ENCODE measurements at places on chromosomes 1 and 21.

GRCh38 chr1:110207831-110208230 is 2.3 kb upstream of the KCNC4 start:
- peak; percentile 44 for DNase-seq

GRCh38 chr1:12629985-12630760 is 12.2 kb upstream of the DHRS3 start:
- no peak for DNase-seq

DNA sequence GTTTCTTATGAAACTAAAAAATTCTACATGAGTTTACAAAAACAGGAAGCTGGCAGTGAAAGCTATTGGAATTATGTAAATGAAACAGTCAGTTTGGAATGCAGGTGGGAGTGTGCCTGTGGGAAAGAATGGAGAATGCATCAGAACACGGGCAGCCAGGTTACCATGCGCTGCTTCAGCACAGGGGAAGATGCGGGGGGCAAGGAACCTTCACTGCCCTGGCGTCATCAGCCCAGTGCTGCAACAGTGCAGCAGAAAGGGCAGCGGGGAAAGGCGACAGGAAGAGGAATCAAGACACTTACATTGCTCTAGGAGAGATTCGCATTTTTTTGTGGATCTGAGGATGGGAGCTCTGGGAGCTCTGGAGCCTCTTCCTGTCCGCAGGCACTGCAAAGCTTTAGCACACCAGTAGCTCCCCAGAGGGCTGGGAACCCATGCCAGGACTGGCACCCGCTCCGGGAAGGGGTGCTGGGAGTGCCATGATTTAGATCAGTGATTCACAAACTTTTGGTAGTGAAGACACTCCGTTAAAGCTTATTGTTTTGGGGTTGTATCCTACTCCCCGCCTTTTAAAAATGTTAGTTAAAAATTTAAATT is 64.1 kb upstream of the WDR26 start:
- peak; percentile 44 for DNase-seq

GRCh38 chr21:29691616-29692491 is 247.9 kb downstream of the GRIK1 start:
- no peak for DNase-seq

DNA sequence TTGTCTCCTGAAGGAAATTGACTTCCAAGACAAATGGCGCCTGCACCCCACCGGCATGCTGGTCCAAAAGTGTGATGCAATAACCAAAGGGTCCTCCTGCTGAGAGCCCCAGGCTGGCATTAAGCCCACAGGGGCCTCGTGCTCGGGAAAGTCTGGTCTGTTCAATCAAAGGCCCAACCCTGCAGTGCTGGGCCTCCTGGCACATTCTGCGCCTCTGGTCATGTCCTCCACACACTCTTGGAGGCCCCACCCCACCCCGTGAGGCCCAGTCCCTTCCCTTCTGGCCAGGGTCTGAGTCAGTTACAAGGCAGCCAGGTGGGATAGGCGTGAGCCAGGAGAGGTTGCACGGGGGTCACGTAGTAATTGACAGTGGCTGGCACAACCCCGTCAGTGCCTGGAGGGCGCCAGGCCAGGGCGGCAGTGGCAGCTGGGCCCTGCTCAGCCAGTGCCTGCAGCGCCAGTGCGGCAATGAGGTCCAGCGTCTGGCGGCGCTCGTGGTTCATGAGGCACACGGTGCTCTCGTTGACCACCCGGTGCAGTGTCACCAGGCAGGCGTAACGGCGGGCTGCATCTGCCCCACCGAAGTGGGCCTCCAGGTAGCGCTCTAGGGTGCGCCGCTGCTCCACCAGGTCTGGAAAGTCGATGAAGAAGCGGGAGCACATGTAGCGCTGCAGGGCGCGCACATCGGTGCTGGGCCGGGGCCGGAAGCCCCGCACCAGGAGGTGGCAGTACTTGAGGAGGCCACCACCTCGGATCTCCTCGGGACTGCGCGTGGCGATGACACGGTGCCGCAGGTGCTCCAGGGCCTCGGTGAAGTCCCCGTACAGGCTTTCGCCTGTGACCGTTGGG is 6.8 kb downstream of the TENT5B start:
- DNase-seq = no peak

DNA sequence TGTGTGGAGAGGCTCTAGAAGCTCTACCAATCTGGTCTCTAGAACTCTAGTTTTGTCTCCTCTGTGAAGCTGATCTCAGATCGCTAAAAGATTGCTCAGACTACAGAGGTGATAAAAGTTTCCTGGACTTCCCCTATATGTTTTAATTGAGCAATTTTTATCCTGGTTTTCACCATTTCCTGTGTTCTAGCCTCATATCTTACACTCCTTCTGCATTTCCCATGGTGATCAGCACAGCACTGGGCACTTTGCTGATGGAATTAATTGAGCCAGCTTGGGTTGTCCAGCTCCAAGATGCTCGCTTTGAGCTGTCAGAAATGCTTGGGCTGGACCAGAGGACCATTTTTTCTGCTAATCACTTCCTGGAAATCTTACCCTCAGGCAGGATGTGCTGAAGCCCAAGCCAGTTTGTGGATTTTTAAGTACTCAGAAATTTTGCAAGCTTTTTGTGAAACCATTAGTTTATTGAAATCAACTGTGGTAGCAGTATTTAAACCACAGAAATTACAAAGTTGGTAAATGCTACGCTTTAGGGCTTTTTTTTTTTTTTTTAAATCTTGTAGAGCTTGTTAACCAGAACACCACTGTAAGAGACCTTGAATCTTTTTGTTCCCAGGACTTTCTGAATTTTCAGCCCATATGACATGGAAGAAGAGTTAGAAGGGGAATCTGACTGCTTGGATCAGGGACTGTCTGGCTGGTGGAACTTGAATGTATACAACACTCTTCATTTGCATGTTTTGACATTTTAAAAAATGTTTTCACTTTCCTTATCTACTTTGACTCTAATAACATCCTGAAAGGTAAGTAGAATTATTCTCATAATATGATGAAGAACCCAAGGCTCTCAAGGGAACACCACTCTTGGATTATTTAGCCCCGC is 28.4 kb downstream of the CD48 start:
- DNase-seq = no peak

DNA sequence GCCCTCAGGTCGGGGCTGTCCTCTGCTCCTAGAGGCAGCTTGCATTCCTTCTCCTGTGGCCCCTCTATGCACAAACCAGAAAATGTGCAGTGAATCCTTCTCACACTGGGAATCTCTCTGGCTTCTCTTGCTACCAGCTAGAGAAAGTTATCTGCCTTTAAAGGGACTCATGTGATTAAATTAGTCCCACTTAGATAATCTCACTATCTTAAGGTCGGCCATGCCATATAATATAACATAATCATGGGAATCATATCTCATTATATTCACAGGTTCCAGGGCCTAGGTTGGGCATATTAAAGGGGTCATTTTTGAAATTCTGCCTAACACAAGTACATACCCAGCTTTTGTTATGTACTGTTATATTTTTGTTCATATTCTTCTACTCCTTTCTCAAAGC is 31.4 kb downstream of the PTGFR start:
- DNase-seq = no peak

DNA sequence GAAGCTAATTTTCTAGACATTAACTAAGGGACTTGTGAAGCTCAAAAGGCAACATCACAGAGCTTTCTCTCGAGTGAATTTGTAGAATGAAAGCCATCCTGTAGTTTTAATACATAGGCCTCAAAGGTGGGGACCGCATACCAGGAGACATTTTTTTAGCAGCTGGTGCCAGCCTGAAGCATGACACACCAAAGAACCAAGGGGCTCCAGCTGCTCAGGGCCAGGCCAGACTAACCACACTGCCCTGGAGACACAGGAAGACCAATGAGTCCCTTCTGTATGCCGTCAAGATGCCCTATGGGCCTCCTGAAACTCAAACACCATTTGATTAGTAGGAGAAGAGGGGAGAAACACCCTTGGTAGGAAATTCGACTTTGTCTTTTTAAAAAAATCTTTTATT is 113.9 kb upstream of the CACNA1E start:
- DNase-seq = no peak

DNA sequence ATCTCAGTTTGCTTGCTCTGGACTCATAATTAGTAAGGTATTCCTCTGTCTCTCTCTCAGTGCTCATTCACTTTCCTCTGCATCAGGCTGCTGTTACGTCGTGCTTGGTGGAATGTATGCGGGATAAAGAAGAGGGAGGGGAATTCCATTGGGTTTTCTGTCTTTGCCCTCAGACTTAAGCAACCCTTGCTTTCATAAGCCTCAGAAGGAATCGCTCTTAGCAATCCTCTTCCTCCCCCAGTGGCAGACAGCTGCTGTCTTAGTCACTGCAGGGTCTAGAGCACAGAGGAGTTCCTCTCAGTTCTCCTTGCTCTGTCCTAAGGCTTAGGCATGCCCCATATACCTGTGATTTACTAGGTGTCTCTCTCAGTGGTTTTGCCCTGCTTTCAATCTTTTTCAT is 19.1 kb upstream of the NTMT2 start:
- DNase-seq = no peak

- no peak for DNase-seq
Measured at GRCh38 chr1:160095382-160096105, 2.9 kb downstream of the IGSF8 start.

- DNase-seq = no peak
Measured at GRCh38 chr1:49526672-49527071, 497.1 kb downstream of the AGBL4 start.

All from T47D (cell line).